ENCODE measurements at places on chromosomes 11 and 22.

GRCh38 chr11:832529-833113 is at the start of gene CD151:
Gene CD151, plus strand, starts transcription at chr11:832952. Its CDS starts 3,118 bp downstream, at chr11:836070.
- DNase-seq = peak; percentile 48

DNA sequence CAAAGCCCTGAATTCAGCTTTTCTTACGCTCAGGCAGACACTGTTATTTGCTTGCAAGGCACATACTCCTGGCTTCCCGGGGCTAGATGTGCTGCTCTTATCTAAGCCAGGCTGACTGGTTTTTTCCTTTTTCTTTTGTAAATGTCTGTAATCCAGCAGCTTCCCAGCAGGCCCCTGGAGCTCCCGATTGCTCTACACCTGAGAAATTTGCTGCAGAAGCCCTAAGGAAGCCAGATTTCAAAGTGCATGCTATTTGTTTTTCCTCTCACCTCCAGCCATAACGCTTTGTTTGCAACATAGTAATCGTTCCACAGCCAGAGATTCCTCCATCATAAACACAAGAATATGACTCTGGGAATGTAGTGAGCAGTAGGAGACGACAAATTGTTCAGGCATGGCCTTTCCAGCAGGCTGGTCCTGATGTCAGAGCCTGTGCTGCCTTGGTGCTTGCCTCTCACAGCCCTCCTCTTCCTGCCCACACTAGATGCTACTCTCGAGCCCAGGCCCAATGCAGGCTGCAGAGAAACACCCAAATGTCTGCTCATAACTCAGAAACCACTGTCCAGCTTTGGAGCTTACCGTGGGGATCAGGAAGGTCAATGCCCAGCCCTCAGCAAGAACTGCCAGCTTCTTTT is 54.7 kb upstream of the SLC6A5 start:
- no peak for DNase-seq

DNA sequence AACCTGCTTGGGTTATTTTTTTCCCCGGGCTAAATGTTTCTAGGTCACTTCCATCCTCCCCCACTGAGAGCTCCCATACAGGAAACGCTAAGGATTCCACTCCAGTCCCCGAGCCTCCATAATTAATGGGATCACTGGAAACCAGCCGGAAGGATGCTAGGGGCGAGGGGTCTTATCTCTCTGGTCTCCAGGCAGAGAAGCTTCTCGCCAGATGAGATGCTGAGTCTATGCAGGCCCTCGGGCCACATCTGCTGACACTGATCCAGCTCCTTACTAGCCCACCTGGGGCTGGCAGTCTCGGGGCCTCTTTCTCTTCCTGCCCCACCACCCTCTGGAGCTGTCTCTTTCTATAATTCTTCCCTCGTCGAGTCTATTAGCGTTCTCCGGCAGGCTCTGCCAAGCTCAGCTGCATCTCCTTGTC is 125.9 kb upstream of the SYT13 start:
- DNase-seq = no peak

- no peak for DNase-seq
Measured at GRCh38 chr11:110121204-110121603, 28.0 kb downstream of the ZC3H12C start.

DNA sequence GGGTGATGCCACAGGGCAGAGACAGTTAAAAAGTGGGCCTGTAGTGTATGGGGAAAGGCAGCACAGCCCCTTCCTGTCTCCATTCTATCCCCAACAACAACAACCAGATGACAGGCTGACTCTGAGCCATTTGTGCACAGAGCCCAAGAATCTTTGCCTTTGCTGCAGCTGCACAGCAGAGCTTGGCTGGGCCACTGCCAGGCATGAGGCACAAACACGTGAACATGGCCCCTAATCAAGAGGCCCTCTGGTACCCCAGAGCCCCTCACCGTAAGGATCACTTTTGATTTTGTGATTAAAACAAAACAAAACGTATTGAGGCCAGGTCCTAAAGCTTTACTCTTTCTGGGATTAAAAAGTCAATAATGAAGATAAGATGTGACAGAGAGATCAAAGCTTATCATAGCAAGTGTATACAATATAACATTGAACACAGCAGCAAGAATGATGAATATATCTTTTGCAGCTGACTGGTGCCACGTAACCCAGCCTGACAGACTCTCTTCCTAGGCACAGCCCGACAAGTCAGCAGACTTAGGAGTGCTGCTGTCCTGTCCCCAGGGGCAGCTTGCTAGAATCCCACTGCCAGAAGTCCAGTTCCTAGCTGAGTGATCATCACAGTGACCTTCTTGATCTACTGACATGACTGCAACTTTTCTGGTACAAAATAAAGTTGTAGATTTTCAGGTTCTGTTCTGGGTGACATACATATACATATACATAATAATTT is 117.8 kb downstream of the SERGEF start:
- DNase-seq = no peak

DNA sequence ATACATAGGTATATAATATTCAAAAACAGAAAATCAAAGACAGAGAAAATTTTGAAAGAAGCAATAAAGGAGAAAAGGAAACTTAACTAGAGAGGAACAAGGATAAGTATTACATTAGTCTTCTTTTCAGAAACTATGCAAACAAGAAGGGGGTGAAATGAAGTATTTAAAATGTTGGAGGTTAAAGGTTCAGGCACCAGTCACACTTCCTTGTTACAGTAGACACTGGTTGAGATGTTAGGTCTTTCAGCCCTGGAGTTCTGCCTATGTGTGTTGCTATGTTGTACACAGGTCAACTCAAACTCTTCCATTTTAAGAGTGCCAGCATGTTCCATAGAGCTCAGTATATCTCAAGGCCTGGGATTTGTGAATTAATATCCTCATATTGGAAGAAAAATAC is 6.0 kb upstream of the MS4A4A start:
- no peak for DNase-seq

GRCh38 chr11:15968461-15969130 is 387.8 kb downstream of the SOX6 start:
- no peak for DNase-seq

DNA sequence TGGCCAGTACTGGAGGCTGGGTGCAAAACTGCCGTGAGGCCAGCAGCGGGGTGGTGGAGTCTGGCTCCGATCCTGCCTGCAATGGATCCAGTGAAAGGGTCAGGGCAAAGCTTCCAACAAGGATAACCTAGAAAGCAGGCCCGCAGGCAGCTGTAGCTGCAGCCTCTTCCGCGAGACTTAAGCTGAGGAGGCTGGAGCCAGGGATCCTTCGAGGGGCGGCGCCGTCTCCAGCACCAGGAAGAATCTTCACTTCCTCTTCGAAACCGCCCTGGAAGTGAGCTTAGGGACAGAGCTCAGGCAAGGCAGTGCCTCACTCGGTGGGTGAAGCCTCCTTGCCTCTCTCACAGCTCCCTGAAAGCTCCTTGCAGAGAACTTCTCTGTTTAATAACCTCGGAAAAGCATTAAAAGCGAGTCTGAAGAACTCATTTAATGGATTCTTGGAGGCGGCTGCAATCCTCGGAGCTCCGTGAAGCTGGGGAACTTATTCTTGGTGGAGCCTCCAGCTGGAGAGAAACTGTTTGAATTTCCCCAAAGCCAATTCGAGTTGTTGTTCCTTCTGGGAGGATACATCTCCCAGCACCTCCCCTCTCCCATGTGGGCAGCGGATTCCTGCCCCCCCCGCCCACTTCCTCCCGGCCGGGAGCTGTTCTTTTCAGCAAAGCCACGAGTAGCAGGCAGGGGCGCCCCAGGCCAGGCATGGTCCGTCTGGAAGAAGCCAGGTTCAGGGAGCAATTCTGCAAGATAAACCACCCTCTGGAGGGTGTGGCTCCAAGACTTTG is 169.9 kb downstream of the CTTN start:
- DNase-seq = no peak

GRCh38 chr11:86157797-86158378 is 86.7 kb upstream of the EED start:
- DNase-seq = no peak

DNA sequence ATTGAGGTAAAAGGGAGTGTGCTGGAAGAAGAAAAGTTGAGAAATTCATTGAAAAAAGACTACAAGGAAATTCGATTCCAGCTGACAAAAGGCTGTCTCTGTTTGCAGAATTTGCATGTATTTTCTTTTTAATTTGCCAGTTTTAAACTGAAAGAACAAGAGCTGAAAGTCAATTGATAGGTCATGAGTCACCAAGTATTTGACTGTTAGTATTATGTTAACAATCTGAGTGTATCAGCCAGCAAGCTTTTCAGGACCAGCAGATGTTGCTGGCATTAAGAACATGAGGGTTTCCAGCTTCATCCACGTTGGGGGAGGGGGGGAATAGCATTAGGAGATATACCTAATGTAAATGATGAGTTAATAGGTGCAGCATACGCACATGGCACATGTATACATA is 726.7 kb downstream of the METTL15 start:
- DNase-seq = no peak

DNA sequence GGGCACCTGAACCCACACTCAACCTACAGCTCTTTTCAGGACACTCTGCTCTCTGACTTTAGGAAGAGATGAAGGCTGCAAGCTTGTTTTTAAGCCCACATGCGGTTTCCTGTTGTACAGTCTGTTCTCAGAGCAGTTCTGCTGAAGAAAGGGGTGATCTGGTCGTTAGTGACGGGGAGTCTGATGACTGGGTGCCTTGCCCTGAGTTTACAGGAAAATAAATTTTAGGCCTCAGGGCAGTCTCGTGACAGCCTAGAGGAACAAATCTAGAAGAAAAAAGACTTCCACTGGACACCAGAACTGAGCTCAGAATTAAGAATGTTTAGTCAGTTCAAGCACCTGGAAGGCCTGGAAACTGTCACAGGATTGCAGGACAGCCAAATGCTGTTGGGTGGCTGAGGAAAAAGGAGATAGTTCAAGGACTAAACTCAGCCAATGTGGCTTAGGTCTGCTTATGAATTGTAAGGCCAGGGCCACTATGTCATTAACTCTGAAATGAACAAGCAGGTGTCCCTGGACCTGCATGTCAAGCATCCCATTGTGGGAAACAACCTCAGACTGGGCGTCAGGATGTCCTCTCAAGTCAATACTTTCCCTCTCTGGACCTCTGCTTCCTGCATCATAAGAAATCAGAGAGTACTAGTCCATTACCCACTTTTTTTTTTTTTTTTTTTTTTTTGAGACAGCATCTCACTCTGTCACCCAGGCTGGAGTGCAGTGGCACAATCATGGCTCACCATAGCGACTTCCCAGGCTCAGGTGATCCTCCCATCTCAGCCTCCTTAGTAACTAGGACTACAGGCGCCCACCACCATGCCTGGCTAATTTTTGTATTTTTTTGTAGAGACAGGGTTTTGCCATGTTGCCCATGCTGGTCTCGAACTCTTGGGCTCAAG is 5.7 kb downstream of the PIK3IP1 start:
- peak; percentile 78 for DNase-seq

- DNase-seq = no peak
Measured at GRCh38 chr11:12542186-12542935, 131.9 kb upstream of the TEAD1 start.

GRCh38 chr11:78752494-78752893 is 177.8 kb upstream of the NARS2 start:
- DNase-seq = no peak

GRCh38 chr11:22666688-22667439 is 453 bp downstream of the GAS2 start:
- DNase-seq = no peak

- DNase-seq = no peak
Measured at GRCh38 chr22:35333220-35333619, 33.5 kb downstream of the TOM1 start.

DNA sequence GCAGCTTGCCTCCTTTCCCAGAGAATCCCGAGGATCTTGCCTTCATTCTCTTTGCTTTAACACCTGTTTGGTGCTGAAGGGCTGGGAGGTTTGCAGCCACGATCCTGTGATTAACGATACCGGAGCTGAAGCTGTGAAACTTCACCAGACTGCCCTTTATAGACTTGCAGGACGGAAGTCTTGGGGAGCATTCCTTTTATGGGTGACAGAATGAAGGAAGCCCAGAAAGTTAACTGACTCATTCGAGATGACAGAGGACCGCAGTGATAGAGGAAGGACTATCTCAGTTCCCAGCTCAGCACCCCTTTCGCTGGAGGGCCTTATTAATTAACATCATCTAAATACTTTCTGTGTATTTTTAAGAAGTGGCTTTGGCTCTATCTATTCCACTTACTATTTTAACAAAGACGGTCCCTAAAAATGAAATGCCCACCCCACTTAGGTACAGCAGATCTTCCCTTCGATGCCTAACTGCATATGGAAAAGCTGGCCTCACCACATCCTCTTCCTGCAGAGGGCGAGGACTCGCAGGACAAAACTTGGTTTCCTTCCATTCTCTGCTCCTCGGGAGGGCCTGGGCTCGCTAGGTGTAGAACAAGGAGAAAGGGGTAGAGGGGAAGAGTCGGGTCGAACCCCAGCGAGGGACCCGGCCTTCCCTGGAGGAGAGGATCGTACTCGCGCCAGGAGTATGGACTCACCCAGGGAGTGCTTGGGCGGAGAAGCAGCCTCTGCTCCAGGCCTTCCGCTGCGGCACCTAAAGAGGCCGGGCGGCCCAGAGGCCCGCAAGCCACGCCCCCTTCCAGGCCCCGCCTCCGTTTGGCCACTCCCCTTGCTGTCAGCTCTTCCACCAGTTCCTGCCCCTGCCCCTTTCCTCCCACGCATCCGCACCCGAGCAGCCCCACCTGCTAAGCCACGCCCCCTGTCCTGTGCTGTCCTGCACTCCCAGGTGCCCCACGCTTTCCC is 30.7 kb upstream of the USP47 start:
- DNase-seq = no peak

- no peak for DNase-seq
Measured at GRCh38 chr11:36408498-36409136, 101.5 kb downstream of the TRAF6 start.

- DNase-seq = no peak
Measured at GRCh38 chr11:26878959-26879581, 114.8 kb upstream of the FIBIN start.

DNA sequence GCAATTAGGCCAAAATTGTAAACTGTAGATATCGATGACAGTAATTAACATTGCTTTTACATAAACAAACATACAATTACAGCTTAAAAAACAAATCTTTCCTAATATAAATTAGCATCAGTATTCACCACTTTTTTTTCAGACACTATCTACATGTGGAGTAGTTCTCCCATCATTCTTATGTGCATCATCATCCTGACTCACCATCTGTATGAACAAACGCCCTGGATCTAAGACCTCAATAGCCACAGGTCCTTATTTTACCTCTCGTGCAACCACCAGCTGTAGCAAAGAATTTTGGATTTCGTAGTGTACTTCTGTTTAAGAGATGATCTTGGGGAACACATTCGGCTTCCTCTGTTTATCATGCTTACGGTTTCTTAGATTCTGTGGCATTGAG is 551.9 kb upstream of the KIRREL3 start:
- DNase-seq = no peak

DNA sequence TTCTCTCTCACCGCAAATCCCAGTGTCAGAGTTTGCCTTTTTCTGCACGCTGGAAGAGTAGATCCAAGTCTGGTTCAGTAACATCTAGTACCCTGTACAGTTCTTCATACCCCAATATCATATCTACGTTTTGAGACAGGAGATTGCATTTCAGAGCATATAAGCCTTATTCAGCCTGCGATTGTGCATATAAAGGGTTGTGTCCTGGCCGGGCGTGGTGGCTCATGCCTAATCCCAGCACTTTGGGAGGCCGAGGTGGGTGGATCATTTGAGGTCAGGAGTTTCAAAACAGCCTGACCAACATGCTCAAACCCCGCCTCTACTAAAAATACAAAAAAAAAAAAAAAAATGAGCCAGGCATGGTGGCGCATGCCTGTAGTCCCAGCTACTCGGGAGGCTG is 104.9 kb downstream of the MTNR1B start:
- no peak for DNase-seq

- no peak for DNase-seq
Measured at GRCh38 chr22:22916215-22916951, 28.8 kb downstream of the IGLL5 start.

GRCh38 chr11:117182551-117182935 is 4.0 kb downstream of the SIDT2 start:
- DNase-seq = no peak

Data from activated CD4-positive, alpha-beta T cell treated with anti-CD3 and anti-CD28 coated beads, Interleukin-2, Interleukin-6, amounts not matched to agents 100 ng/mL and 50 ng/mL, durations not matched to agents 16 hours and 8 hours (primary cell).